Fibroblast of skin of right quadriceps (primary cell): ENCODE measurements at places on chromosomes 1 and 21.

DNA sequence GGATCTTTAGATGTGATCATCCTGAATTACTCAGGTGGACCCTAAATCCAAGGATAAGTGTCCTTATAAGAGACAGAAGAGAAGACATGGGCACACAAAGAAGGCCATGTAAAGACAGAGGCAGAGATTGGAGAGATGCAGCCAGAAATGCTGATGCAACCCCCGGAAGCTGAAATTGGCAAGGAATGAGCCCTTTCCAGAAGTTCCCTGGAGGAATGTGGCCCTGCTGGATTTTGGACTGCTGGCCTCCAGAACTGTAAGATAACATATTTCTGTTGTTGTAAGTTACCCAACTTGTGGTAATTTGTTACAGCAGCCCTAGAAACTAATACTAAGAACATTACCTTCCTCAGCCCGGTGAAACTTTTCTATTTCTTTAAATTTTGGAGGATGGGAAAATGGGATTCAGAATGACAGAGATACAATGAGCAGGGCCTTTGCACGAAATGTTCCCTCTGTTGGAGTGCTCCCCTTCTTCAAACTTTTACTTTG lies 11.2 kb upstream of the PLPP3 start:
- DNase-seq, result peak; percentile 45

DNA sequence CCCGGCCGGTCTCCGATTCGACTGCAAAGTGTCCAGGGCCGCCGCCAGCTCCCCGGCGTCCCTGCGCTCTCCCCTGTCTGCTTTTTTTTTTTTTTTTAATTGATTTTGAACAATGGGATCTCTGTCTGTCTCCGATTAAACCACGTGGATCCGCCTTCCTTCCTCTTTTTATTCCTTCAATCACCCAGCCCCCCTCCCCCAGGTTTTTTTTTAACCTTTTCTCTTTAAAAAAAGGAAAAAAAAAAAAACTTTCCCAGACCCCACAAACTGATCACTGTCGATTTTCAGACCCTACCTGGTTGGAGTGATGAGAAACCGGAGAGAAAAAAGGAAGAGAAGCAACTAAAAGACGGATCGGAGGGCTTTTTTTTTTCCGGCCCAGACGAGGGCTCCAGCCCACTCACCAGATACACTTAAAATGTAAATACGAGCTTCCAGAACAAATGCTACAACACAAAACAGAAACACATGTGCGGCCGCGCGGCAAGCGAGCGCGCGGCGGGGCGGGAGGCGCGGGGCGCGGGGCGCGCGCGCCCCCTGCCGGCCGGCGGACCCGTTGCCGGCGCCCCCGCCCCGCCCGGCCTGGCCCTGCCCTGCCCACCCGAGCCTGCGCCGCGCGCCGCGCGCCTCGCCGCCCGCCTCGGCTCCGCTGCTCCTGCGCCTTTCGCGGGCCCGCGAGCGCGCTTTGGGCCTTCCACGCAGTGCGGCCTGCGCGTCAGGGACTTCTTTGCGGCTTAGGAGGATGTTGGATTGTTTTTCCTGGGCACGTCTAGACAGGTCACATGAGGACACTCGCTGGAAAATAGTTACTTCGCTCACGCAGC lies at the start of gene RCC2:
Gene RCC2 (minus strand): TSS at position 428 of the 824 bp plus-strand sequence. CDS start 1,163 bp downstream, outside the sequence.
- DNase-seq, result peak; percentile 80

GRCh38 chr1:81802707-81803430 lies 2.1 kb downstream of the ADGRL2 start:
- DNase-seq, result peak; percentile 67

- peak; percentile 97 for DNase-seq
These were observed 107.5 kb upstream of the HOOK1 start for GRCh38 chr1:59707178-59707791.

GRCh38 chr1:80593197-80593596 lies 1207.5 kb upstream of the ADGRL2 start:
- DNase-seq, result no peak

DNA sequence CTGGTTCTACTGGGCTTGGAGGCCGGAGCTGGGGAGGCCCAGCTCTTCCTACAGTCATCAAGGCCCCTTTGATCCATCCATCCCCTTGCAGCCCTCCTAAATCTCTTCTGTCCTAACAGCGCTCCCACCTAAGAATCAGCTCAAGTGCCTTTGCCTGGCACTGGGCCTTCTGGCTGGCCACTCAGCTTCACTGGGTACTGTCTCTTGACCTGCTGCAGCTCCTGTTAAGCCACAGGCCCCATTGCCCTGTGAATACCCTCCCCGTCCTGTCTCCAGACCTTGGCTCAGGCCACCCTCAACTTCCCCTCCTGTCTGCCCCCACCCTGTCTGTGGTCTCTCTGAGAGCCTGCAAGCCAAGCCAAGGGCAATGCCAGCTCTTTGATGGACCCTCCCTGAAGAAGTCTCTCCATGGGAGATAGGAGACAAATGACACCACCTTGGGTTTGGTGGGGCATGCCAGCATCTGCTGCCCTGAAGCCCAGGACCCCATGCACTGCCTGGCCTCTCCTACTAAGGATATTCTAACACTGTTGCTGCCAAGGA lies 27.3 kb downstream of the FAM151A start:
- DNase-seq, result no peak

- peak; percentile 80 for DNase-seq
These were observed 41.8 kb downstream of the PHC2 start for GRCh38 chr1:33388805-33389771.

DNA sequence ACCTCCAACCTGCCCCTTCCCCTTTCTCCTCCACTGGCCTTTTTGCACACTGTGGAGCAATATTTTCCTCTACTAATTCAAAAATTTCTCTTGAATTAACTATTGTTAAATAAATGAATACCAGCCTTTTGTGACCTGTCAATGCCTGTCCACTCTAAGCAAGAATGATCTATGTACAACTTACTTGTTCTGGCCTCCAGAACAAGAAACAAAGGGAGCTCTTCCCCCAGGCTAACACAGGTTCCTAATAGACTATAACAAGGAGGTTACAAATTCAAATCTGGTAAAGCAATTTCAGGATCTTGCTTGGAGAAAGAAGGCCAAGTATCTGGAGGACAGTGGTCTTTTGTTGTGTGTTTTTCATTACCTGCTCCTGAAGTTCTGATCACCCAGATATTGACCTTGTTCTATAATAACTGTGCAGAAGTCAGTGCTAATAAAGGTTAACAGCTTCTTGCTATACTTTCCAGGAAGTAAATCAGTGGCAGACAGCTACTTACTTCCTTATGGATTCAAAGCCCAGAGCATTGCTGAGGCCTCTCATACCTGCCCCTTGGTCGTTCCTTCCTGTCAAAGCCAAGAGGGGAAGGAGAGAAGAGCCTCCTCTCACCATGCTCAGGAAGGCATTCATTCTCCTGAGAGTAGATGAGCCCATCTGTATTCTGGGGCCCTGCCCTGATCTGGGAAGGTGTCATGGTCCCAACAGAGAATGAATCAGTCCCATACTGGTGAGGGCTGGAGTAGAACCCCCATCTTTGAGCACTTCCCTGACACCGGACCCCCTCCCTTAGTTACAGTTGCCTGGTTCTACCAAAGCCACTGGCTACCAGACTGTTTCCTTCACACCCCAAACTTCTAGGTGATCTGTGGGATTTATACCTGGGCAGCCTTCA lies 56.8 kb downstream of the DESI2 start:
- no peak for DNase-seq

DNA sequence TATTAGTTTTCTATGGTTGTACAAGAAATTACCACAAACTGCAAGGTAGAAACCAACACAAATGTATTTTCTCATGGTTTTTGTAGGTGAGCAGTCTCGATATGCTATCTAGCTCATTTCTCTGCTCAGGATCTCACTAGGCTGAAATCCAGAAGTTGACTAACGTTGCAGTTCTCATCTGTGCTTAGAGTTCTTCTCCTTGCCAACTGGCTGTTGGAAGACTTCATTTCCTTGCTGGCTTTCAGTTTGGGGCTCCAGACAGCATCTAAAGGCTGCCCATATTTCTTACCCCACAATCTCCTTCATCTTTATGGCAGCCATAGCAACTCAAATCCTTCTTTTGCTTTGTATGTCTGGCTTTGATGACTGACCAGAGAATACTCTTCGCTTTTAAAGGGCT lies 362.6 kb upstream of the ADGRL4 start:
- no peak for DNase-seq

GRCh38 chr1:190551638-190552037 lies 74.0 kb upstream of the BRINP3 start:
- no peak for DNase-seq

DNA sequence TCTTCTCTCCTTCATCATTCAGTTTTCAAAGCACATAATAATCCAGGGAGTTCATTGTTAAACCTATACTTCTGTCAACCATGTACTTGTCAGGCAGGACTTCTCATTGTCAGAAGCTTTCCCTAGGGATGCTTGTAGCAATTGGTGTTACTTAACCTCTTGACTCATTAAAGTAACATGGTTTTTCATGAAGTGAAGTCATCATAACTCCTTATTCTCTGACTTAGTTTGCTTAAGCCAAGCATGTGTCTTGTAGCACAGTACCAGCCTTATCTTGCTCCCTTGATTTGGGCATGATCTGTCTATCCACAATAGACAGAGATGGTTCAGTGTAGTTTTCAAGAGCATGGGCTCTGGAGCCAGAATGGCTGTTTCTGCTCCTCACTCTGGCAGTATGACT lies 45.3 kb downstream of the LRIG2 start:
- no peak for DNase-seq
